ENCODE measurements at places on chromosomes 16 and 17. TPM values are rescaled to one million over a fixed set of nuclear protein-coding genes. Genes with fewer than 3 reads are reported as not detected.
A peak's percentile ranks its signal among the peaks of the same experiment; 100 is the strongest.

DNA sequence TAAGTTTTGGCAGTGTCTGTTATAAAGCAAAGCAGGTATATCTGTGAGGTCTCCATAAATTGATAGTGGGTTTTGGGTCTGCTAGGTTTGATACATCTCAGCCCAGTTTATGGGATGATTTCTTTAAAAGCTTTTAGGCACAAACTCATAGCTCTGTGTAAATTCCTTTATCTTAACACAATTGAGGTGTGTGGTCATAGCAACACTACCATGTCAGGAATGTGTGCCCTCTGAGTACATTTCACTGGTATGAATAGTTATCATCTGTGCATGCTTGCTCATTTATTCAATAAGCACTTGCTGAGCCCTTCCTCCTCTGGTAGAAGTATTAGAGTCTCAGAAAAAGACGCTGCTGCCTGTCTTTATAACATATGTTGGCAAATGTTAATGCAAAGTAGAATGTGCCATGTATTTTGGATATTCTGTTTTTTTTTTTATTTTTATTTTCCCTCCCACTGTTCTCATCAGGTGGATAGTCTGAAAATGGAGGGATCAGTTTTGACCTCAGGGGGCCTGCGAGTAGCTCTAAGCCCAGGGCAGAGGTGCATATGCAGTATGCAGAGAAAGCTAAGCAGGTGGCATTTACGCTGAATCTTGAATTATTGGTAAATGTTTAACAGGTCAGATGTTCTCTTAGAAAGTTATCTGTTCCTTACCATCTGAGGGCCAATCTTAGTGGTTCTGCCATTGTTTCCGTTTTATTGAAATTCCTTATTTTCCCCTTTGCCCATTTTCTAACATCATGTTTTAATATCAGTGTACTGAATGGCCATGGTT is 90.7 kb downstream of the WNT3 start:
- no peak for DNase-seq

The MILR1 gene
- total RNA-seq = 1.8 TPM

The TP53TG3F gene
- total RNA-seq = not detected

- DNase-seq = no peak
Observed at GRCh38 chr16:61909074-61909473, 127.2 kb downstream of the CDH8 start.

DNA sequence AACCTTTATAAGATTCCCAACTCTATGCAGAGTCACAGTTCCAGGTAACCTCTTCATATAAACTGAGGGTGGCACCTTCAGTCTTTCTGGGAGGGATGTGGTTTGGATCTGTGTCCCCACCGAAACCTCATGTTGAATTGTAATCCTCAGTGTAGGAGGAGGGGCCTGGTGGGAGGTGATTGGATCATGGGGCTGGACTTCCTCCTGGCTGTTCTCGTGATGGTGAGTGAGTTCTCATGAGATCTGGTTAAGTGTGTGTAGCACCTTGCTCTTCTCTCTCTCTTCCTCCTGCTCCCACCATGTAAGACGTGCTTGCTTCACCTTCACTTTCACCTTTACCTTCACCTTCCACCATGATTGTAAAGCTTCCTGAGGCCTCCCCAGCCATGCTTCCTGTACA is 30.5 kb downstream of the HS3ST2 start:
- no peak for DNase-seq

DNA sequence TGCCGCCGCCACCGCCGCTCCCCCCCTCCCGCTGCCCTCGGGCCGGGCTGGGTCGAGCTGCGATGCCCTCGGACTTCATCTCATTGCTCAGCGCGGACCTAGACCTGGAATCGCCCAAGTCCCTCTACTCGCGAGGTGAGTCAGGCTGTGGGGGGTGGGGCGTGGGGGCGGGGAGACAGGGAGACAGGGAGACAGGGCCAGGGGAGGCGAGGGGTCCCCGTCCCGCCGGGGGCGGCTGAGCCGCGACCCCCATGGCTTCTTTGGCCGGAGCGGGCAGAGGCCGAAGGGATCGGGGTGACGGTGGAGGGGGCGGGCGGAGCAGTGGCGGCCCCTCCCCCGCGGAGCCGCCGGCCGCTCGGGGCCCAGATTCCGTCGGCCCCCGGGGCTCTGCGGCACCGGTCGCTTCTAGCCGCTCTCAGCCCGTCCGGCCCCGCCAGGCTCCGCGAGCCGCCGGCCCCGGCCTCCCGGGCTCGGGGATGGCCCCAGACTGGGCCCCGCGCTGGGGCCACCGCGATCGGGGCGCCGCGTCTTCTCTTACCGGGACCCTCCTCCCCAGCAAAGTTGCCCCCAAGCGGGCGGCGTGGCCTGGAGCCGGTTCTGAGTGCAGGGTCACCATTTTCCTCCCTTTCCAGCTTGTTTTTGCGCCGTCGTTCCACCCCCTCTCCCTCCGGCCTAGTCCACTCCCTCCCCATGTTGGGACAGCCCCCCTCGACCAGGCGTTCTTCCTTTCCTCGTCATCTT is 644 bp downstream of the NFAT5 start:
- peak; percentile 89 for DNase-seq

GRCh38 chr17:59874376-59874775 is 18.4 kb downstream of the TUBD1 start:
- DNase-seq = no peak

DNA sequence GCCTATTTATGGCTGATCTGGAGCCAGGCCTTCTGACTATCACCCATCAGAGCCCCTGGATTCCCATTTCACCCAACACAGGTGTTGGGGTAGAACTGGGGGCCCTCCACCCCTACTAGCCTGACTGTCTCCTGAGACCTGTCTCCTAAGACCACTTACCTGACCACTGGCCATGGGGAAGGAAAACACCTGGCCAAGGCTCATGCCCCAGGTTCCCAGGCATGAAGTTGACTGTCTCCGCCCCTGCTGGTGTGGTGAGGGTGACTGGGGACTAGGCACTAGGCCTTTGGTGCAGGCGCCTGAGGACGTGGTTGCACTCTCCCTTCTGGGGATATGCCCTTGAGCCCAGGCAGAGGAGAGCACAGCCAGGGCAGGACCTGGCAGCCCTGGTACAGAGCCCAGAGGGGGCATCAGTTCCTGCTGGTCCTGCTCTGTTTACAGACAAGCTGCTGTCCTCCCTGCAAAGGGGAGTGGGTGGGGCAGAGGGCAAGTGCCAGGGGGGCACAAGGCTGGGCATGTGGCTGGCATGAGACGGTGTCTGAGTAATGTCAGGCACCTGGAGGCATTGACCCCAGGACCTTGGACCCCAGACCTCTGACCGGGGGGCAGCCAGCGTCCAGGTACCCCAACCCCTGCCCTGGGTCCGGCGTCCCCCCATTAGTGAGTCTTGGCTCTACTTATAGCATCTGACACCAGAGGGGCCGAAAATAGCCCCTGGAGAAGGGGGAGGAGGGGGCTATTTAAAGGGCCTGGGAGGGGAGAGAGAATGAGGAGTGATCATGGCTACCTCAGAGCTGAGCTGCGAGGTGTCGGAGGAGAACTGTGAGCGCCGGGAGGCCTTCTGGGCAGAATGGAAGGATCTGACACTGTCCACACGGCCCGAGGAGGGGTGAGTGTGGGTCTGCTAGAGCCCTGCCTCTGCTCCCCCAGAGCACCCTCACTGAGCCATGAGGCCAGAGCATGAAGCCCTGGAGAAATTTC is at the start of gene TCAP:
Gene TCAP (plus strand): TSS at position 769 of the 981 bp plus-strand sequence. CDS start 11 bp downstream, at position 780.
- no peak for DNase-seq

The VASN gene
- total RNA-seq = 52.8 TPM

DNA sequence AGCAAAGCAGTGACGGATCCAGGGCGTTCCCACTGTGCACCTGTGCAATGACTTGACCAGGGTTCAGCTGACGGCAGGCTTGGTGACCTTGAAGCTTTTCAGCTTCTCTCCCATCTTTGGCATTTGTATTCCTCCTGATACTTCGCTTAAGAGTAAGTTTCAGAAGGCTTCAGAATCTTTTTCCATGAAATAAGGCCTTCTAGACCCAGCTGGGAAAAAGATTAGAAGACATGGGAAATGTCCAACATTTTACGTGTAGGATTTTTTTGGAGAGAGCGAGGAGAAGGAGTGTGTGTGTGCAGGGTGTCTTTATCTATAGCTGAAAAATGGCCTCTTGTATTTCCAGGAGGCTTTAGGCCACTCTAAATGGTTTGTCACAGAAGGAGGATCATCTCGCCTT is 104.1 kb downstream of the BANP start:
- DNase-seq = no peak

The TERB1 gene
- total RNA-seq = 0.19 TPM

DNA sequence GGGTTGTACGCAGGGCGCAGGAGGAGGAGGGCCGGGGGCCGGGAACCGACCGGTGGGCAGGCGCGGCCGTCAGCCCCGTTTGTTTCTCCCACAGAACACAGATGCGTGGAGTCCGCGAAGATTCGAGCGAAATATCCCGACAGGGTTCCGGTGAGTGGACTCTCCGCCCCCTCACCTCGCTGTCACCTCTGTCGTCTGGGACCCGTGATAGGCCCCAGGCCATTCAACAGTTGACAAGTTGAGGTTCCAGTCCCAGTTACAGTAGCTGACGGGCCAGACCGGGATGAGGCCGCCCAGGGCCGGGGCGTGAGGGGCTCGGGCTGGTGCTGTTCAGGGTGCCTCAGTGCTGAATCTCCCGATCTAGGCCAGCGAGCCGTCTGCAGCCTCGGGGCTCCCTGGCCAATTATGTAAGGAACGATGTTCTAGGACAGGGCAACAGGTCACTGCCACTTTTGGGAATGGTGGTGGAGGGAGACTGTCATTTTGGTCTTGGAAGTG is 628 bp downstream of the GABARAPL2 start:
- DNase-seq = no peak

- no peak for DNase-seq
Observed at GRCh38 chr16:88606148-88606757, 32.1 kb upstream of the IL17C start.

DNA sequence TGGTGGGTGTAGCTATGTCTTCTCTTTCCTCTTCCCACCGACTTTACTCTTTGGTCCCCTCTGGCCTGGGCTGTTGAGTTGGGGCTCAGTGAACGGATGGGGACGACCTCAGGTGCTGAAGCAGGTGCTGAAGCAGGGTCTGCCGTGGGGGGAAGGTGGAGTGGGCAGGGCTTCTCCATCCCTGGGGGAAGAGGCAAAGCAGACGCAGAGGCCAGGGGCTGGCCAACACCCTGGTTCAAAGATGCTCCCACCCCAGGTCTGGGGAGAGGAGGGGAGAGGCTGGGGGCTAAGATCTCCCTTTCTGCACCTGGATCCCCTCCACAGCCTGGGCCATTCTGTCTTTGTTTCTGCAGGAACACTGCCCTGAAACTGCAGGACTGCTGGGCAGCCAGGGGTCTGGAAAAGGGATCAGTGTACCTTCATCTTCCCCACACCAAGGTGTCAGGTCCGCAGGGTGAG is 22.9 kb downstream of the ALOX12B start:
- no peak for DNase-seq

DNA sequence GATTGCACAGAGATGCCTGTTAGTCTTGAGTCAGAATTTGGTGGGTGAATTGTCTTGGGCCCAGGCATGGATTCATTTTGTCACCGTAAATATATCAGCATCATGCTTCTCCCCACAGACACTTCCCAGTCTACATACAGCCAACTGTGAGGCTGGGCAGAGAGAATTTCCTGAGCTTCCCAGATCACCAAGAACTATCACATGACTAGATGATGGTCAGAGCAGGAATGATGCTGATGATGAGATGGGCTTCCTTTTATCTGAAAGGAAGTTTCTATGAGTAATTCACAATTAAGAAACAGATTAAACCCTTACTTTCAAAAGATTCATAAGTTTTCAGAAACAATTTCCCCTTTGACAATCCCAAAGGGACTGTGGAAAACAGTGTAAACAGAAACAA is 323 bp upstream of the KRTAP9-9 start:
- no peak for DNase-seq

- no peak for DNase-seq
Observed at GRCh38 chr17:55326030-55326429, 61.3 kb downstream of the HLF start.
